Stimulated activated CD8-positive, alpha-beta memory T cell treated with anti-CD3 and anti-CD28 coated beads, Interleukin-7, amount 100 ng/mL, for 1 hour (primary cell): ENCODE measurements at places on chromosomes 3 and 15.

- no peak for DNase-seq
Observed at GRCh38 chr3:196624907-196625306, 14.6 kb upstream of the NRROS start.

GRCh38 chr15:40274350-40275274 is 8.3 kb downstream of the ANKRD63 start:
- DNase-seq = peak; percentile 84

GRCh38 chr15:76999996-77000395 is 5.1 kb downstream of the PSTPIP1 start:
- no peak for DNase-seq

GRCh38 chr3:14524920-14525660 is 15.1 kb downstream of the GRIP2 start:
- DNase-seq = no peak

DNA sequence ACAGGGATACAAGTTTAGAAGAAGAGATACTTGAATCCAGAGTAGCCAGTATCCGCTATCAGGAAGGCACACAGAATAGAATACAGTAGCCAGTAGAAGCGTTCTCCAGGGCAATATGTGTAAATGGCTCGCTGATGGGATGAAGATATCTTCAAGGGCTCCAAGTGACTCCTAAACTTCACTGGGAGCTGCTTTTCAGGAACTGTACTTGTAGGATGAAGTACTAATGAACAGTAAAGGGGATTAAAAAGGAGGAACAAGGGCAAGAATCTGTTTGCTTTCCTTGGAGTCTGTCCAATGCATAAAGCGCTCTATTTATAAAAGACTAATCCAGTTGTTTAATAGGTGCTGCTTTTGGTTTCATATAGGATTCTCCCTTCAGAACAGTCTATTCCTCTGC is 78.4 kb downstream of the THRB start:
- no peak for DNase-seq

GRCh38 chr3:105174017-105174615 is 192.6 kb upstream of the ALCAM start:
- no peak for DNase-seq

- DNase-seq = no peak
Observed at GRCh38 chr15:59160880-59161593, 45.6 kb upstream of the LDHAL6B start.

DNA sequence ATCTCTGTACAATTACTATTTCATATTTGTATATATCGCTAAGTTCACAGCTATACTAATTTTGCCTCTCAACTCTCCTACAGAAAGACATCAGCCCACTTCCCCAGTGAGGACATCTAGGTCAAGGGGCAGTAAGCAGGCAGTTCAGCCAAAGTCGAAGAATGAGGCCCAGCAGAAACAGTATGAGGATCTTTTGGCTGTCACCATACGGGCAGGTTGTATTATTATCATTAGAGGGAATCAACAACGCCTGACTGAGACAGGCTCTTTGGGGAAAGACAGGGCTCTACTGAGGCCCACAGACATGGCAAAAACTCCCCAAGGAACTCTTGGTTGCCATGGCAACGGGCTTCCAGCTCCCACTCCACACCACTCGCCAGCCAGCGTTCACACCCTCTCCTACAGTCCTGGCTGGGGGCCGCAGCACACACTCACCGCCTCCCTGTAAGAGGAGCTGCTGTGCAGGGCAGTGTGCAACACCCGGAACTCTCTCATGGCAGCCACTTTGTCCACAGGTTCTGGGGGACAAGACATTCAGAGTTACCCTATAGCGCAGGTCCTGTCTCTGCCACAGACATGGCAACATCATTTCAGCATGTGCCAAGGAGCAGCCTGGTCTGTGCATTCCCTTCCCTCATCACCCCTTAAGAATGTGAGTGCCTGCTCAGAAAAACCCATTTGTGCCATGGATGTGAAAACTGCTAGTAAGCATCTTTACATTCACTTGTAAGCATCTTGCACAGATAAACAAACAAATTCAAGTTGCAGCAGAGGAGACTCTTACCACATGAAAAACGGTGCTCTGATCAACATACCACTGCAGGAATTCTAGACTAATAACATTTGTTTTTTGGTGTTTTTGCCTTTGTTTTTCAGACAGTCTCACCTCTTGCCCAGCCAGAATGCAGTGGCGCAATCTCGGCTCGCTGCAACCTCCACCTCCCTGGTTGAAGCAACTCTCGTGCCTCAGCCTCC is 8.8 kb downstream of the UBL7 start:
- DNase-seq = no peak

- DNase-seq = no peak
Observed at GRCh38 chr3:195774917-195775316, 36.8 kb downstream of the MUC4 start.
